GM12878 (cell line): ENCODE measurements at places on chromosomes 6 and 20. TPM values are rescaled to one million over a fixed set of nuclear protein-coding genes. Genes with fewer than 3 reads are reported as not detected.

DNA sequence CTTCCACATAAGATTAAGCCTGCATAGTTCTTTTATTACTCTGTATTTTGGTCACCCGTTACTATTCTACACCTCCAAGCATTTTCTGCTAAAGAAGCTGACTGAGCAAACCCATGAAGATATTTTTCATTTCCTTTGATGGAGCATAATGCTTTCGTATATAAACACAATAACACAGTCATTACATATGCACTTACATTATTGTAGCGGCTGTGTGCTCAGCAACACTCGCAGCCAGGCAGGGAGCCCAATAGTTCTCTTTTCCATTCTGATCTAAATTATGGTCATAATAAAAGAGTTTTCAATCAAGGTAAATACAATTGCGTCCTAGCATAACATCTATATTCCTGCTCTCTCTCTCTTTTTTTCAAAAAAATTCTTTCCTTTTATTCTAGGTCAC lies 69.6 kb upstream of the TFB1M start:
- no peak for DNase-seq
- H3K4me1 ChIP-seq: peaks cover 4% of the 10 kb centered on the region; the same call in 1 of the 2 replicates
- H3K27ac ChIP-seq: no peak overlapping the region
- no peaks in the 10 kb centered on the region for H3K36me3 ChIP-seq

DNA sequence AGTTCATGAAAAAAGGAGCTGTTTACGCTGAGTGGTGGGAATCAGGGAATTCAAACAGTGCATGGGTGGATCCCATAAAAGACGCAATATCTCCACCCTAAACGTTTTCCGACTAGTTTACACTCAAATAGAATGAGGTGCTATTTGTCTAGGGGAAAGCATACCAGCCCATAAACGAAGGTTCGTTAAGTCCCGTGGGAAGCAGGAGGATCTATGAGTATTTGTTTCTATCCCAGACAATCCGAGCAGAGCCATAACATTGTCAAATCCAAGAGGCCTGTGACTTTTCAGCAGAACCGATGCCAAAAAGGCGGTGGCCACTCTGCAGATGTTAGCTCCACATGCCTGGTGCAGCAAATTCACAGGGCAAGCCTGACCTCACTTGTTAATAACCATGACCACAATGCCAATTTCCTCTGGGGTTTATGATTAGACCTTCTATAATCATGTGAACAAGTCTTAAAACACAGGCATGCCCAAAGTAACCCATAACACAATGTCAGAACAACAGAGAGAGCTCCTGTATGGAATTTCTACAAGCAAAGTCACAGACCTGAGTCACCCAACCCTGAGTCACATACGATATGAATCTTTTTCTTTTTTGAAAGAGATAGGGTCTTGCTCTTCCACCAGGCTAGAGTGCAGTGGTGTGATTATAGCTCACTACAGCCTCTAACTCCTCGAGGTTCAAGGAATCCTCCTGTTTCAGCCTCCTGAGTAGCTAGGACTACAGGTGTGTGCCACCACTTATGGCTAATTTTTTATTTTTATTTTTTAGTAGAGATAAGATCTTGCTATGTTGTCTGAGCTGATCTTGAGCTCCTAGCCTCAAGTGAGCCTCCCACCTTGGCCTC lies 123.3 kb downstream of the KIF13A start:
- H3K36me3 ChIP-seq: no peaks in the 10 kb centered on the region
- H3K4me3 ChIP-seq: no peak overlapping the region
- DNase-seq: no peak
- no peak overlapping the region for H3K27ac ChIP-seq
- H3K27me3 ChIP-seq: no peaks in the 10 kb centered on the region; the same call in 1 of the 2 replicates

- peaks cover 7% of the 10 kb centered on the region for H3K4me1 ChIP-seq
- DNase-seq: no peak
- H3K27me3 ChIP-seq: no peaks in the 10 kb centered on the region
- no peak overlapping the region for H3K27ac ChIP-seq
Measured at GRCh38 chr6:132476688-132477087, 36.2 kb downstream of the STX7 start.

DNA sequence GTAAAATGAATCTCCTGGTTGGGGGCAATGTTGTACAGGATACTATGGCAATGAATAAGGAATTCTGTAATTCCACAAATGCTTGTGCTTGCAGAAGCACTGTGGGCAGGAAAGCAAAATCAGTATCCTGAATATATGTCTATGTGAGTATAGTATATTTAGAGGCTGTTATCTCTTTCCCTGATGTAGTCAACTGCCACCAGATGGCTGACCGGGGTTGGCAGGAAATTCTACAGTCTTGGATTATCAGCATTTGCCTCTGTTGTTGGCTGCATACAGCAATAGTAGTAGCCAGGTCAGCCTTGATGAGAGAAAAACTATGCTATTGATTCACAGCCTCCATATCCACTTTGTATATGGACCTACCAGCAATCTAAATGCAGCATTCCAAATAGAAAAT lies 425.1 kb upstream of the JAG1 start:
- DNase-seq: no peak
- H3K4me3 ChIP-seq: no peak overlapping the region

DNA sequence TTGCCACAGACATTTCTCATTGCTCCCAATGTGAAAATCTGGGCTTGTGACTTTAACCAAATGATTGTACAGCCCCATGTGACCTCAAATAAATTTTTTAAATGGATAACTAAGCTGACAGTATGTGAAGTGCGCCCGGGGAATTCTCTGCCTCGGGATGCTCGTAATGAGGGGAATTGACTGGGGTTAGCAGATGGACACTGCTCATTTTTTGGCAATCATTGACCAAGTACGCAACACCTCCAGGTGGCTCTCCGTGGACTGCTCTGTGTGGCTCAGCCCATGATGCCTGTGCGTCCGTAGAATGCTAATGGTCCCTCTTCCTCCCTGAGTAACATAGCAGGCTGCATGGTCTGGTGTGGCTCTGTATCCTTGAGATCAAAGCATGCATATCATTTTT lies 42.4 kb downstream of the FARS2 start:
- peaks cover 17% of the 10 kb centered on the region for H3K4me1 ChIP-seq
- H3K4me3 ChIP-seq: peak overlapping the region; percentile 55; the same call in 1 of the 2 replicates
- H3K36me3 ChIP-seq: peaks cover 4% of the 10 kb centered on the region; the same call in 1 of the 2 replicates
- no peak overlapping the region for H3K27ac ChIP-seq
- DNase-seq: no peak
- no peaks in the 10 kb centered on the region for H3K27me3 ChIP-seq

- no peak for DNase-seq
- H3K4me3 ChIP-seq: no peak overlapping the region
- H3K27ac ChIP-seq: no peak overlapping the region
- no peaks in the 10 kb centered on the region for H3K36me3 ChIP-seq
- H3K4me1 ChIP-seq: no peaks in the 10 kb centered on the region
Measured at GRCh38 chr6:25414755-25415154, 135.6 kb downstream of the CARMIL1 start.

Gene KCNK17
- total RNA-seq: not detected in 2 replicates

DNA sequence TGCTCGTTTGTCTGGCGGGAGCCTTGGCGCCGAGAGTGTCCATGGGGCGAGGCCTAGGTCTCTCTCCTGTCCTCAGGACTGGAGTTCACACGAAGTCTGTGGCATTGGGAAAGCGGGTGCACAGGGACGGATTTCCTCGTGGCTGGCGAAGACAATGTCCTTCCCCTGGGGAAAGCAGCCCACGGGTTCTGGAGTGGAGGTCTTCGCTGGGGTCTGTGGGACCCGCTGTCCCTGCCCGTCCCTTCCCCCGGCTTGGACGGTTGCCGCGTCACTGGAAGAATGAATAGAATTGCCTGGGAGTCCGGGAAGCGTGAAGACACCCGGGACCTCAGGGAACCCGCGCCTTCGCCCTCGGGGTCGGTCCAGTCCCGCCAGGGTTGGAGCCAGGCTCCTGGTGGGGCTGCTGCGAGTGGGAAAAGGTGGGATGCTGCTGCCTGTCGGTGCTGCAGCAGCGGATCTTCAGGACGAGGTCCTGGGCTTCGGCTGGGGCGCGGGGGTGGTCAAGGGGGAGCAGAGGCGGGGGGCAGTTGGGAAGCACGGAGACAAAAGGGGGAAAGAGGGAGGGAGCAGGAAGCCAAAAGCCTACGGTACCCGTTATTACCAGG lies 441.8 kb upstream of the DEFB115 start:
- H3K4me1 ChIP-seq: no peaks in the 10 kb centered on the region
- no peaks in the 10 kb centered on the region for H3K27me3 ChIP-seq

Gene RAET1E
- total RNA-seq: not detected in 2 replicates

- H3K4me3 ChIP-seq: peak overlapping the region; percentile 71
- no peaks in the 10 kb centered on the region for H3K36me3 ChIP-seq
- H3K4me1 ChIP-seq: peaks cover 16% of the 10 kb centered on the region
- no peak for DNase-seq
- H3K27ac ChIP-seq: peak overlapping the region; percentile 74
Measured at GRCh38 chr6:31400467-31401289, 2.7 kb upstream of the MICA start.

Gene GRM4
- total RNA-seq: 0.16 and 0.31 TPM in 2 replicates

DNA sequence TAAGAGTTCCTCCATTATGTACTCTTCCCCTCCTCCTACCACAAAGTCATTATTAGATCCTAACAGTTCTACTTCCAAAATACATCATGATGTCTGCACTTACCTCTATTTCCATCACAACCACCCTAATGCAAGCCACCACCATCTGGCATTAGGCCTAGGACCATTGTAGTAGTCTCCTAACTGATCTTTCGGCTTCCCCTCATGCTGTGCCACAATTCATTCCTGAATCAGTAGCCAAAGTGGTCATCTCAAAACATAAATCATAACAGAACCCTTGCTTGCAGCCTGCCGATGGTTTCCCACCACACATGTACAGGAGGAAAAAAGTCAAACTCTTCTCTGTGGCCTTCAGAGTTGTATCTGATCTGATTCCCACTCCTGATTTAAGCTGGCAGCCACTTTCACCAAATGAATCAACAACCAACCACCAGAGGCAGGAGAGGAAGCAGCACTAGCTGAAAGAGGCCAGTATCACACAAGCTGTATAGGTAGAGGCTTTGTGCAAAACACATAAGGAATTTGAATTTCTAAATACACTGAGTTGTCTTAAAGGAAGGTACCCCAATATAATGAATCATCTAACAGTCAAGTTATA lies 26.1 kb downstream of the FAM184A start:
- no peak overlapping the region for H3K27ac ChIP-seq
- H3K4me3 ChIP-seq: no peak overlapping the region
- H3K27me3 ChIP-seq: no peaks in the 10 kb centered on the region; the same call in 1 of the 2 replicates
- H3K4me1 ChIP-seq: no peaks in the 10 kb centered on the region
- DNase-seq: no peak

GRCh38 chr20:44765701-44766347 lies 20.2 kb downstream of the KCNK15 start:
- H3K27me3 ChIP-seq: no peaks in the 10 kb centered on the region
- no peak overlapping the region for H3K4me3 ChIP-seq
- no peak for DNase-seq
- no peaks in the 10 kb centered on the region; the same call in 1 of the 2 replicates for H3K4me1 ChIP-seq

Gene PCSK2
- total RNA-seq: not detected in 2 replicates

Gene EYA4
- not detected in 2 replicates for total RNA-seq

GRCh38 chr20:64006902-64007301 lies 26.0 kb downstream of the PRPF6 start:
- no peaks in the 10 kb centered on the region for H3K27me3 ChIP-seq
- H3K4me3 ChIP-seq: no peak overlapping the region
- no peak for DNase-seq
- H3K4me1 ChIP-seq: peaks cover 18% of the 10 kb centered on the region
- H3K27ac ChIP-seq: 0 out of 2 replicates have a peak overlapping the region, but pooled peaks have one; percentile 33

- DNase-seq: no peak
- no peak overlapping the region for H3K4me3 ChIP-seq
- H3K36me3 ChIP-seq: no peaks in the 10 kb centered on the region
- H3K4me1 ChIP-seq: no peaks in the 10 kb centered on the region
- H3K27me3 ChIP-seq: no peaks in the 10 kb centered on the region
Measured at GRCh38 chr6:133594652-133595110, 294.2 kb upstream of the TCF21 start.

DNA sequence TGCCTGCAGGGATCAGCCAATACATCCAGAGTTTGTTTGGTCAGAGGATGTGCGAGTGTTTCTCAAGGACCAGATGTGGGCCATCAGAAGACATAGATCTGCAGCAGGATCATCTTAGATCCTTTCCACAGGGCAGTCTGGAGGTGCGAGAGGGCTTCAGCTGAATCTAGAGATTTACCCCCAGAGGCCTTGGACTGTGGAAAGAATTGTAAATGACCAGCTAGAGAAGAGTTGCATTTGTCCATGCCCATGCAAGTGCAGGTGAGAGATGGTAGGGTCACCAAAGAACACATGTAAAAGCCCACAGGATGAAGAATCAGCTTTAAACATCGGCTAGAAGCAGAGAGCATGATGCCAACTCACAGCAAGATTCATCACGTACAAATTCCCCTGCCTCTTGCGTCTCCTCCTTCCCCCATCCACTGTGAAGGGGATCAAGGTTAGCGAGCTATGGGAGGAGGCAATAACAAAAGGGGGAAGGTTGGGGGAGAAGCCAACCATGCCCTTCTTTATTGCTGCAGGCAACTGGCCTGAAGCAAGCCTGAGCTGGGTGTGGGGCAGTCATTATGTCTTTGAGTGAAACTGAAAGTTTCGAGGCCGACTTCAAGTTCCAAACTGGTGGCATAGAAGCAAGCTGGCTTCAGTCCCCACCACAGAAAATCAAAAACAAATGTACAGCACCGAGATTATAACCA lies 83.5 kb downstream of the SCML4 start:
- H3K4me3 ChIP-seq: no peak overlapping the region
- DNase-seq: no peak
- no peak overlapping the region for H3K27ac ChIP-seq
- peaks cover 2% of the 10 kb centered on the region; the same call in 1 of the 2 replicates for H3K27me3 ChIP-seq
- H3K36me3 ChIP-seq: no peaks in the 10 kb centered on the region

- no peaks in the 10 kb centered on the region for H3K36me3 ChIP-seq
- no peak overlapping the region for H3K27ac ChIP-seq
- DNase-seq: no peak
- peaks cover 10% of the 10 kb centered on the region; the same call in 1 of the 2 replicates for H3K4me1 ChIP-seq
Measured at GRCh38 chr6:133969921-133970295, 16.9 kb downstream of the TBPL1 start.

GRCh38 chr20:45611054-45611453 lies 18.5 kb upstream of the WFDC10A start:
- no peaks in the 10 kb centered on the region for H3K27me3 ChIP-seq
- H3K36me3 ChIP-seq: no peaks in the 10 kb centered on the region
- DNase-seq: no peak
- H3K4me3 ChIP-seq: no peak overlapping the region
